BJ (cell line): ENCODE measurements at places on chromosomes 6 and 20.

- no peak for DNase-seq
Observed at GRCh38 chr6:32799740-32800139, 17.1 kb downstream of the HLA-DOB start.

- DNase-seq, result no peak
Observed at GRCh38 chr6:90266905-90267621, 29.6 kb downstream of the BACH2 start.

- no peak for DNase-seq
Observed at GRCh38 chr20:14918976-14919375, 581.6 kb upstream of the FLRT3 start.

DNA sequence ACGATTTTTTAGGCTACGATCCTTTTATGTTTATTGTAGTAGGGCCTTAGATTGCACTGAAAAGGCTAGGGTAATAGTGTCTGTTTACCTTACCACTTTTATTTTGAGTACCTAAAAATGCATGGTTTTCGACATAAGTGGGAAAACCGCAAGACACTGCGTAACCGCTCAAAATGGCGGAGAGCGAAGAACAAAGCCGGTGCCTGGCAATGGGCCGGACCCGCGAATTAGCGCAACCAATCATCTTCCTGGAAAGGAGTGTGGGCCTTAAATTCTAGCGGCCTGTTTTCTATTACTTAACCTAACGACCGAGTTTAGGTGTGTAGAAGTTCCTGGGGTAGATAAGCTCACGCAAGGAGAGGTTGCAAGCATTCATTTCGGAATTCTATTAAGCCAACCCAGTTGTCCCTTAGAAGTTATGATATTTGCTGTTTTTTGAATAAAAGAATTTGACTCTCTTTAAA lies 118.0 kb downstream of the HFE start:
- DNase-seq, result no peak
